ENCODE measurements at places on chromosomes 1 and 21. TPM values are rescaled to one million over a fixed set of nuclear protein-coding genes. Genes with fewer than 3 reads are reported as not detected.

DNA sequence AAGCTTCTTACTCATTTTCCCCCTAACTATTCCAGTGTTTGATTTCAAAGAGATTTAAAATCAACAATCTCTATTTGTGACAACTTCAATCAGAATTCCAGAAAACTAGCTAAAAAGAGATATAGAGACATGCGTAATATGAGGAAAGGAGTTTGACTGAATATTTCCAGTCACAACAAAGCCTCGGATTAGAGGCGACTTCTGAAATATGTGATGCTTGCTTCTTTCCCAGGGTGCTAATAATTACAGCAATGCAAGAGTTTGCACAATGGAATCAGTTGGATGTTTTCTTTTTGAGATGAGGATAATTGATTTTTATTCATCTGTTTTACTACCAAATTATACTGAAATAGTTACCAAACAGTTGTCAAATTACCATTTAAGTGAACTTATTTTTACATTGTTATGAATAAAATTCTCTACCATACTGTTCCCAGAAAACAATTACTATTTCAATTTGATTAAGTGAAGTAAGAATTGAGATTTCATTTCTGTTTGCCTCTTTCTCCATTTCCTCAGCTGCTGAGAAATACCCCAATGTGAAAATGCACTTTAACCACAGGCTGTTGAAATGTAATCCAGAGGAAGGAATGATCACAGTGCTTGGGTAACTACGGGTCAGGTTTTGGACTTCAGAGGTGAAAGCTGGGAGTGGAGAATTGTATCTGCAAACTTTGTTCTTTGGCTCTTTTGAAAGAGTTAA lies 28.1 kb downstream of the KMO start:
- no peak overlapping the region for H3K4me3 ChIP-seq
- H3K4me1 ChIP-seq = no peaks in the 10 kb centered on the region
- no peaks in the 10 kb centered on the region for H3K27me3 ChIP-seq
- no peak overlapping the region for H3K27ac ChIP-seq

DNA sequence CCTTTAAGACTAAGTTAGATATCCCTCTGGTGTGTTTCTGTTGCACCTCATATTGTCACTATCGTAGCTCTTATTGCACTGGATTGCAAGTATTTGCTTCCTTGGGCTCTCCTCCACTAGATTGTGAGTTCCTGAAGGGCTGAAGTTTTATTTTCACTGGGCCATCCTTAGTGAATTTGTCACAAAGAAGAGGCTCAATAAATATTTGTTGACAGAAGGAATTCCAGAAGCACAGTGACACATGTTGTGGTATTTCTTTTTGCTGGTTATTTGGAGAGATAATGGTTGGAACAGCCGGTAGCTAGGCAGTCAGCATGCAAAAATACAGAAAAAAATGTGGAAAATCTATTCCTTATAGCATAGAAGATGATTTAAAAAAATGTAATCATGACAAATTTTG lies 129.9 kb upstream of the ZRANB2 start:
- no peaks in the 10 kb centered on the region for H3K36me3 ChIP-seq
- no peaks in the 10 kb centered on the region for H3K4me1 ChIP-seq
- no peaks in the 10 kb centered on the region for H3K27me3 ChIP-seq
- DNase-seq = no peak
- no peak overlapping the region for H3K27ac ChIP-seq
- no peak overlapping the region for H3K4me3 ChIP-seq

DNA sequence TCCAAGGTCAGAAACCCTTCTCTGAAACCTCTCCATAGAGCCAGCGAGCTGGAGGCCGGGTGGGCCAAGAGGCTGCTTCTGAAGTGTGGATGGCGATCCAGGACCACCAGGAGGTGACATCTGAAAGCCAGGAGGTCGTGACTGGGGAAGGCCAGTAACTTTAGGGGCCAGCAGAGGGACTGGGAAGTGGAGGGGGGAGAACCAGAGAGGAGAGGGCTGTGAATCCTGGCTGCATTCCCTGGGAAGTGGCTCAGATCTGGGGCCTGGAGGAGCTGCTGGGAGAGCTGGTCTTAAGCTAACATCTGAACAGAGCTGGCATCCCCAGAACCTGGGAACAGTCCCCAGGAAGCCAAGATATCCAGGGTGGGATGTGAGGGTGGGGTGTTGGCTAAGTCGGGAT lies 11.3 kb upstream of the EPHA8 start:
- peaks cover 16% of the 10 kb centered on the region for H3K27me3 ChIP-seq
- H3K27ac ChIP-seq = no peak overlapping the region
- no peaks in the 10 kb centered on the region for H3K36me3 ChIP-seq

GRCh38 chr1:168774241-168774640 lies 45.2 kb upstream of the DPT start:
- no peak overlapping the region for H3K4me3 ChIP-seq
- no peaks in the 10 kb centered on the region for H3K27me3 ChIP-seq
- H3K4me1 ChIP-seq = no peaks in the 10 kb centered on the region
- H3K27ac ChIP-seq = no peak overlapping the region

GRCh38 chr21:38211321-38211720 lies 45.5 kb upstream of the KCNJ15 start:
- no peaks in the 10 kb centered on the region for H3K4me1 ChIP-seq
- H3K36me3 ChIP-seq = no peaks in the 10 kb centered on the region
- H3K4me3 ChIP-seq = no peak overlapping the region
- H3K27me3 ChIP-seq = no peaks in the 10 kb centered on the region

DNA sequence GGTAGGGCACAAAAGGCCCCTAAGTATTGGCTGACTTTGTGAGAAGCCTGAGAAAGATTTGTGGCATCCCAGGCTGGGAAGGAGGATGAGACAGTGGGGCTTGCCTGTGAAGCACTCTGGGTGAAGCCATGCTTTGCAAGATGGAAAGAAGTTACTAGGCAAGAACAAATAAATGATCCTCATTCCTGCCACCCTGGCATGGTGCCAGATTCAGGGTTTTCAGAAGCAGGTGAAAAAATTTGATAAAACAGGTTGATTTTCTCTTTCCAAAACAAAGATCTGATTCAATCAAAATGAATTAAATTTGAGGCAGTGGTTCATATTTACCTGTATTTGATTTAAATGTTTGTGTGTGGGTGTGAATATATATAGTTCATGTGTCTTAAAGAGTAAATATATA lies 386.9 kb upstream of the PROX1 start:
- H3K27me3 ChIP-seq = no peaks in the 10 kb centered on the region
- no peak overlapping the region for H3K27ac ChIP-seq
- DNase-seq = no peak
- H3K4me1 ChIP-seq = no peaks in the 10 kb centered on the region

DNA sequence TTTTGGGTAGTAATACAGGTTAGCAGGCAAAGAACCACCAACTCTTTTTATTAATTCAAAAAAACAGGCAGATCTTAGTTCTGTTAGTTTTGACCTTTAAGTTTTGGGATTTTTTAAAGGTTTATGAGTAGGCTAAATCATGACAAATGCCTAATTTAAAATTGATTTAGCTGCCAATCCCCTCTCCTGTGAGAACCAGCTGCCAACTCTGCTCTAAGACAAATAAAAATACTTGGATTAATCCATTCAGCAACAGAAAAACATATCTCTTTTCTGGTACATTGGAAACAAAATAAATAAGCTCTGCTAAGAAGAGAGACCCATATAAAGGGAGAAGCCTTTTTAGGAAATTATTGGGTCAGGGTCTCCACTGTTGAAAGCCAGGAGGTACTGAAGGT lies 160.8 kb downstream of the NTMT2 start:
- no peak overlapping the region for H3K4me3 ChIP-seq
- no peak for DNase-seq
- H3K27ac ChIP-seq = no peak overlapping the region
- no peaks in the 10 kb centered on the region for H3K36me3 ChIP-seq
- H3K4me1 ChIP-seq = peaks cover 3% of the 10 kb centered on the region
- H3K27me3 ChIP-seq = no peaks in the 10 kb centered on the region

- peaks cover 8% of the 10 kb centered on the region for H3K27me3 ChIP-seq
- H3K4me3 ChIP-seq = no peak overlapping the region
- H3K27ac ChIP-seq = no peak overlapping the region
These were observed 20.0 kb upstream of the CPT2 start for GRCh38 chr1:53176452-53177208.

GRCh38 chr1:246394121-246394520 lies 113.0 kb downstream of the SMYD3 start:
- no peak for DNase-seq
- no peaks in the 10 kb centered on the region for H3K27me3 ChIP-seq
- no peaks in the 10 kb centered on the region for H3K36me3 ChIP-seq
- H3K4me3 ChIP-seq = no peak overlapping the region
- H3K4me1 ChIP-seq = no peaks in the 10 kb centered on the region
- no peak overlapping the region for H3K27ac ChIP-seq

DNA sequence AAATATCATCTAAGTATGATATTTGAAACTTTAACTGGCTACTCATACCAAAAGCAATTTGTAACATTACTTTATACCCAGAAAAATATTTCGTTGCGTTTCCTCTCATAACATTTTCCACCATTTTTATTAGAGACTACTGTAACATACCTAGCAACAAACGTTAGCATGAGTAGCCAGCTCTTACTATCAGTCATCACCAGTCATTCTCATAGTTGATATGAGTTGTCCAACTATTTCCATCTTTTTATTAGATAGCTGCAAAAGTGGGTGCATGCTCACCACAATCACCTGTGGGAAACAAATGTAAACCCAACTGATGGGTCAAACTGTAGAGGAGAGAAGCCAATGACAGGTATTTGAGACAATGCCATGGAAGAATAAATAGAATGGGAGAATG lies 114.6 kb downstream of the AKT3 start:
- H3K36me3 ChIP-seq = no peaks in the 10 kb centered on the region
- no peak overlapping the region for H3K4me3 ChIP-seq

DNA sequence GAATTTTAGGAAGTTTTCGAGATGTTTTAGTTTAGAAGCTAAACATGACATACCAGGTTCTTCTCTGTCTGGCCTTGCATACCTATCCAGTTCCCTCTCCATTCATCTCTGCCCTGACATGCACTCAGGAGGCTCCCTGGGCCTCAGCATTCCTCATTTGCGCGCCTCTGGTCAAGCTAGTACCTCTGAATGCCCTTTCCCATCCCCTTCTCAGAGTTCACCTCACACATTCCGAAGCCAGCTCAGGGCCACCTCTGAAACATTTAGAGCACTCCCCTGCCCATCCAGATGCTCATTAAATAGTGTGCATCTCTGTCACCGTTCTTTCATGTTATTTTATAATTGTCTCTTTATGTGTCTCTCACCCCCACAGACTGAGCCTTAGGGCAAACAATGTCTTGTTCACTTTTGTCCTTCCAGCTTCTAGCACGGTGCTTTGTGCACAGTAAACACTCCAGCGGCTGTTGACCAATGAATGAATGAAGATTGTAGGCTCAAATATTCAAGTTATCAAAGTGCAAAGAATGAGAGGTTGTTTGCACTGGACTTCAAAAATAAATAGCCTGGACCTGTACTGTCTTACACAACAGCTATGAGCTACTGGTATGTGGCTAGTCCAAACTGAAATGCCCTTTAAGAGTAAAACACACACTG lies 1.2 kb upstream of the DHCR24 start:
- no peaks in the 10 kb centered on the region for H3K27me3 ChIP-seq
- no peak overlapping the region for H3K27ac ChIP-seq
- peaks cover 17% of the 10 kb centered on the region for H3K4me1 ChIP-seq
- peak; percentile 77 for DNase-seq
- H3K36me3 ChIP-seq = peaks cover 20% of the 10 kb centered on the region

- H3K36me3 ChIP-seq = no peaks in the 10 kb centered on the region
- DNase-seq = peak; percentile 46
- H3K27me3 ChIP-seq = peaks cover 36% of the 10 kb centered on the region
- peaks cover 7% of the 10 kb centered on the region for H3K4me1 ChIP-seq
These were observed 876 bp downstream of the MOB3C start for GRCh38 chr1:46615735-46616134.

GRCh38 chr1:243855616-243856318 lies 5.7 kb upstream of the AKT3 start:
- H3K27ac ChIP-seq = no peak overlapping the region
- no peaks in the 10 kb centered on the region for H3K4me1 ChIP-seq
- DNase-seq = peak; percentile 70
- H3K36me3 ChIP-seq = no peaks in the 10 kb centered on the region
- no peaks in the 10 kb centered on the region for H3K27me3 ChIP-seq

- H3K4me1 ChIP-seq = peaks cover 3% of the 10 kb centered on the region
- DNase-seq = no peak
- H3K36me3 ChIP-seq = no peaks in the 10 kb centered on the region
- no peaks in the 10 kb centered on the region for H3K27me3 ChIP-seq
- H3K4me3 ChIP-seq = no peak overlapping the region
These were observed 74.8 kb downstream of the ELAVL4 start for GRCh38 chr1:50183378-50184133.

DNA sequence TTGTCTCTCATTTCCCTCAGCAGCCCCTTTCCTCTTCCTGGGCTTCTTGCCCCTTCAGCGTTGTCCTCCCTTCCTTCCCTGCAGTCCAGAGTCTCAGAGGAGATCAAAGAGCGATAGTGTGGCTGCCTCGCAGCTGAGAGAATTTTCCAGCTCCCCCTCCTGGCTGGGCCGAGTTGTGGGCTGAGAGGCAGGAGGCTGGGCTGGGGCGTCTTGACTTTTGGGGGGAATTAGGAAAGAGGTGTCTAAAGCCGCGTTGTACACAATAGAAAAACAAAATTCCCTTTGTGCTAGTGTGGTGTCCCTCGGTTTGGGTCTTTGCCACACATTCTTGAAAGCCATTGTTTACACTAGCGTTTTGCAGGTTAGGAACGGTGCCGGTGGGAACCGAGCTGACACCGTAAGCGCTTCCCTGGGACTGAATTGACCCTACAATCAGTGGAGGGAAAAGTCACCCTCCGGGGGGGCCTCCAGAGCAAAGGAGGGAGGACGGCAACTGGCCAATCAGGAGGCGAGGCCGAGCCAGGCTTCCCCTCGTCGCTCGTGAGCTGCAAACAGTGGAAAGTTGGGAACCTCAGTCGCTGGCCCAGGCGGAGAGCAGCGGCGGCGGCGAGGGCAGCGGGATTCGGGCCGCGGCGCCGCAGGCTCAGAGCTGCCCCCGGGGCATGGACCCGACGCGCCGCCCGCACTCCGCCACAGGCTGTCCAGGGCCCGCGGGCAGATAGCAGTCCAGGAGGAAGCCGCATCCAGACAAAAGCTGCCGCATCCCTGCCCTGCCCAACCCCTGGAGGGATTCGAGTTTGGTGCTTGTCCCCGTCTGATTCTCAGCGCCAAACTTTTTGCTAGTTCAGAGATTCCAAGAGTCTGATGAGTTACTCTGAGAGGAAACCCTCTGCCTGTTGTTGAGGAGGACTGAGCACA lies at the start of gene HMCN1:
HMCN1 (plus strand) TSS at position 574 of the 918 bp plus-strand sequence. CDS start 389 bp downstream, outside the sequence.
- peak; percentile 95 for DNase-seq
- no peaks in the 10 kb centered on the region for H3K36me3 ChIP-seq
- H3K4me3 ChIP-seq = peak within 1 kb of the TSS; percentile 75
- H3K4me1 ChIP-seq = no peaks in the 10 kb centered on the region

- no peaks in the 10 kb centered on the region for H3K4me1 ChIP-seq
- H3K27me3 ChIP-seq = no peaks in the 10 kb centered on the region
- no peak overlapping the region for H3K4me3 ChIP-seq
These were observed 9.3 kb downstream of the PLEKHM2 start for GRCh38 chr1:15693371-15693770.

HCRTR1 gene
- not detected for total RNA-seq

NR1I3 gene
- not detected for total RNA-seq

CLIC6 gene
- total RNA-seq = 1.8 TPM

CDC42 gene
- 283 TPM for total RNA-seq

B3GALT6 gene
- total RNA-seq = 24.8 TPM

JMJD4 gene
- total RNA-seq = 10.0 TPM

C8A gene
- not detected for total RNA-seq

BECN2 gene
- total RNA-seq = not detected

OR2T34 gene
- total RNA-seq = not detected

TMEM61 gene
- total RNA-seq = 0.29 TPM

OR6N1 gene
- total RNA-seq = not detected

CCDC30 gene
- total RNA-seq = 6.2 TPM

NT5C1A gene
- not detected for total RNA-seq

ITLN2 gene
- 17.5 TPM for total RNA-seq

Data from endodermal cell (in vitro differentiated cells).